ENCODE measurements at places on chromosomes 4 and X. TPM values are rescaled to one million over a fixed set of nuclear protein-coding genes. Genes with fewer than 3 reads are reported as not detected.

SLC26A1 gene
- not detected for total RNA-seq

- H3K27me3 ChIP-seq = no peaks in the 10 kb centered on the region
- H3K36me3 ChIP-seq = no peaks in the 10 kb centered on the region
- no peak overlapping the region for H3K4me3 ChIP-seq
- no peaks in the 10 kb centered on the region for H3K4me1 ChIP-seq
Observed at GRCh38 chrX:119618439-119618838, 12.2 kb upstream of the NKRF start.

GRCh38 chr4:146095860-146096259 is 79.7 kb upstream of the LSM6 start:
- peaks cover 10% of the 10 kb centered on the region for H3K4me1 ChIP-seq
- peaks cover 10% of the 10 kb centered on the region for H3K27me3 ChIP-seq
- H3K36me3 ChIP-seq = peaks cover 2% of the 10 kb centered on the region
- no peak for DNase-seq
- no peak overlapping the region for H3K27ac ChIP-seq
- no peak overlapping the region for H3K4me3 ChIP-seq

DNA sequence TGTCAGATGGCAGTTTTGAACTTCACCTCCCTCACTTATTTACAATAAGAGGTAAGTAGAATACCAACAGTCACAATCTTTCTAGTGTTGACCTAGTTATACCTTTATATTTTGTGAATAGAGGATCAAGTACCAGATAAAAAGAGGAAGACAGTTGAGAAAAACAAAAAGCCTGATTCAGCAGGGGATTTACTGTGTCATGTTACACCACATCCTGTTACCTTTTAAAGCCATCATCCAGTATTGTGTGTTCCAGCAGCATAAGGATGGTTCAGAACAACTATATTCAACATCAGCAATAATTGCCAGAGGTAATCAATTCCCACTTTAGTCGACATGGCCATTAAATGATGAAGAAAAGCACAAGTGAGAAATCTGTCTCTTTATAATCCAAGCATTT is 21.3 kb upstream of the CXCL6 start:
- H3K36me3 ChIP-seq = no peaks in the 10 kb centered on the region
- no peaks in the 10 kb centered on the region for H3K4me1 ChIP-seq
- H3K27me3 ChIP-seq = no peaks in the 10 kb centered on the region
- H3K4me3 ChIP-seq = no peak overlapping the region
- H3K27ac ChIP-seq = no peak overlapping the region

GRCh38 chr4:88573276-88573980 is 18.9 kb upstream of the HERC3 start:
- DNase-seq = no peak
- H3K4me3 ChIP-seq = no peak overlapping the region
- no peaks in the 10 kb centered on the region for H3K4me1 ChIP-seq
- H3K27ac ChIP-seq = no peak overlapping the region

- H3K4me3 ChIP-seq = no peak overlapping the region
- no peaks in the 10 kb centered on the region for H3K4me1 ChIP-seq
- no peak overlapping the region for H3K27ac ChIP-seq
- DNase-seq = no peak
Observed at GRCh38 chrX:54397113-54397512, 39.3 kb upstream of the WNK3 start.

- peaks cover 27% of the 10 kb centered on the region for H3K4me1 ChIP-seq
- H3K27ac ChIP-seq = peak overlapping the region; percentile 92
- DNase-seq = peak; percentile 22
Observed at GRCh38 chr4:112119353-112119783, 25.9 kb upstream of the FAM241A start.

GRCh38 chr4:145720656-145721055 is 40.7 kb downstream of the C4orf51 start:
- H3K4me3 ChIP-seq = peak overlapping the region; percentile 73
- peaks cover 3% of the 10 kb centered on the region for H3K36me3 ChIP-seq
- peaks cover 29% of the 10 kb centered on the region for H3K27me3 ChIP-seq
- peak; percentile 35 for DNase-seq
- no peak overlapping the region for H3K27ac ChIP-seq
- H3K4me1 ChIP-seq = peaks cover 27% of the 10 kb centered on the region

- no peak overlapping the region for H3K4me3 ChIP-seq
- H3K36me3 ChIP-seq = no peaks in the 10 kb centered on the region
- H3K27ac ChIP-seq = no peak overlapping the region
- peaks cover 49% of the 10 kb centered on the region for H3K27me3 ChIP-seq
- peak; percentile 44 for DNase-seq
Observed at GRCh38 chr4:53914313-53915016, 149.9 kb downstream of the CHIC2 start.
